Stimulated activated CD4-positive, alpha-beta T cell treated with anti-CD3 and anti-CD28 coated beads, Interleukin-15, amount 100 ng/mL, for 1 hour (primary cell): ENCODE measurements at places on chromosomes 3 and 15.

DNA sequence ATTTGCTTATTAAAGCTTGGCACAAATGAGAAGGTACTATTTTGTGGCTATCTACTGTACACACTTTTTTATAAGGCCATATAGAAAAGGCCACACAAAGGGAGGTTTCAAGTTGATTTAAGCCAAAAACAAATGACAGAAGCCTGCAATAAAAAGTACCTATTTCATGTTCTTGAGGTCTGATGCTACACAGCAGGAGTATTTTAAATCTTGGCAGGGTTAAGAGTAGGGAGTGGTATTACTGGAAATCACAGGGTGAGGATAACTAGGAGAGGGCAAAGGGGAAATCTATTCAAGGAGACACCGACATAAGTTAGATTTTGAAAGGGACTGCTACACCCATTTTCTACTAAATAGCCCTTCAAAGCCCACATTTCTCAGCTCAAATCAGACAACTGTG, 146.2 kb downstream of the GREM1 start:
- DNase-seq, result no peak

DNA sequence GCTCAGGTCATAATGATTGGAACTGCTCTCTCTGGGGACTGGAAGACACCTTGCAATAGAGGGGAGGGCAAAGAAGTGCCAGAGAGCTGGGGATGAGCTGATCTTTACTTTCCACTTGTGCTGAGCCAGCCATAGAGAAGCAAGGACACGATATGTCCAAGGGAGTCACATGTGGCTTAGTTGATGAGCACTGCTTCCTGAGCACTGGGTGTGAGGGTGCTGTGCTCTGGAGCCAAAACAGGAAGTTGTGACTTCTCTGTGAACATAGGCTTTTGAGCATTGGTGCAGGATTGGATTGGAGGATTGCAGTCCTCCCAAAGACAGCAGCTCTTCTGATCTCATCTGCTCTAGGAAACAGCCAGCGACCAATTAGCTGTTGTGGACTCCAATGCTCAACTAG, 6.7 kb downstream of the PARP14 start:
- DNase-seq, result no peak

- no peak for DNase-seq
Observed at GRCh38 chr15:59420986-59421618, 16.9 kb upstream of the FAM81A start.

DNA sequence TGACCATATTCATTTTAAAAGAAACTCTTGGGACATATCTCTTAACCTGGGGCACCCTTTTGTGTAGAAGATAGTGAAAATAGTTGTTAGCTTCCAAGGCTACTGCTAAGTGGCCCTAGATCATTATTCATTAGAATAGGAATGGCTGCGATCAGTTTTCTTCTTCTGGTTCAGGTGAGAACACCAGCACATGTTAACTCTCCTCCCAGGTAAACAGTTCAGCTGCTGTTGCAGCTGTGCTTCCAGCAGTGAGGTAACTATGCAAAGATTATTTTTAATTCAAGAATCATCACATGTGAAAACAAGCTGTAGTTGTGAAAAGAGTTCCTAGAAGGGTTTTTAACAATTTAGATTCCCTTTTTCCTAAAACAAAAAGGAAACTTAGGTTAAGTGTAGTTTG, 43.3 kb downstream of the ZPLD1 start:
- DNase-seq, result no peak

- DNase-seq, result no peak
Observed at GRCh38 chr15:94182883-94183282, 48.5 kb upstream of the MCTP2 start.

GRCh38 chr3:50815844-50816243, 141.1 kb downstream of the DOCK3 start:
- no peak for DNase-seq

GRCh38 chr3:136955813-136956212, 2.0 kb upstream of the IL20RB start:
- no peak for DNase-seq

DNA sequence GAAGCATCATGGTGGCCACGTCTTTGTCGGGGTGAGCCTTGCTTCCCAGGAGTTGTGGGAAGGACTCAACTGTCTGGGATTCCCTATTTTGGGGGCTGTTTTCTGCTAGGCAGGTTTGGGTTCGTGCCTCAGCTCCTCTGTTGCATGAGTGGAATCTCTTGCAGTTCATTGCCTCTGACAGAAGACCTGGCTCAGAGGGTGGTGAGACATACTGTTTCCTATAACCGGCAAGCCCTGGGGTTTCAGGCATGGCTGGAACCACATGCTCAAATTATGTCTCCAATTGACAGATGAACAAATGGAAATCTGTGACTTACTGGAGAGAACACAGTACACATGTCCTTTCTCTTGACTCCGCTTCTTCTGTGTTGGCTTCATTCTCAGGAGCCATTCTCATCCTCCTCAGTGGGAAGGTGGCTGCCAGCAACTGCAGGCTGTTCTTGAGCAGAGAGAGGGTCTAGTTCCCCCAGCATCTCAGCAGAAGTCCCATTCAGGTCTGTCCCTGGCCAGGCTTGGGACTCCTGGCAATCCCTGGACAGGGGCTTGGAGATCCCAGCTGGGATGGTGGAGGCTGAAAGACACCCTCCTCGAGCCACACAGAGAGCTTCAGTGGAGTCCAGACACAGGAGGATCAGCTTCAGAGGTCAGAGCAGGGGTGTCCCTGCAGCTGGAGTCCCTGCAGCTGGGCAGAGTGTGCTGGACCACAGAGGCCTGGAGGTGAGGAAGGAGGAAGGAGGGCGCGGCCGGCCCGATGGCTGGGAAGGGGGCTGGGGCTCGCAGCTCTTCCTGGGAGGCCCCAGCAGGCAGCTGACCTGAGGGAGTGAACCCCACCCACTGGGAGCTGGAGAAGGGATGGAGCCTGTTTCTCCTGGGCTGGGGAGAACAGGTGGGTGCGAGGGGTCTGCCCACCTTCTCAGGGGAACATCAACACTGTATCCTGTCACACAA, 97.6 kb downstream of the LSM3 start:
- no peak for DNase-seq

DNA sequence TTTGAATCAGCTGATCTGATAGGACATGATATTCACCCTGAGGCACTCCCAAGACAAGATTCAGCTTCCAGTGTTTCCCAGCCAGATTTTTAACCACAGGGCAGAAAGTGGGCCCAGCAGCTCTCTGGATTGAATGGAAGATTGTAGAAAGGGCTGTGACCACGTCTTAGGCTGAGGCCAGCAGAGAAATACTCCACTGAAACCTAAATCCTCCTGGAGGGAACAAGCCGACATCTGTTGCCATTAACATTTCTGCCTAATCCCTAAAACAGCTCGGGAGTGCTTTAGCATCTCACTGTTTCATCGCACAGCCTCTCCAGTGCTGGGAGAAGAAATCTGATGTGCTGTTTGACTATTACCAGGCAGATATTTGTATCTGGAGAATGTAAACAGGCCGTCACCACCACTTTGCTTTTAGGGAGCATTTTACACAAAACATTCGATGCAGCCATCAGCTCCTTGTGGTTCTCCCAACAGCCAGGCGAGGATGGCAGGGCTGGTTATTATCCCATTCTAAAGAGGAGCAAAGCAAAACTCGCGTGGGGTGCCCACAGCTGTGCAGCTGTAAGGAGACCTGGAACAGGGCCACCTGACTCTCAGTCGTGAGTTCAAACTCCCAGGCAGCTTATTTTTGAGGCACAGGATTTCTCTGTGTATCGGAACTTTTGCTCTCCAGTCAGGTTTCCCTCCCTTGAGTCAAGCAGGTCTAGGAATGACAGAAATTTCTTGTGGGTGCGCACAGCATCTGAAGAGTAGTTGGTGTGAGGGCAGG, 117.4 kb downstream of the LIPC start:
- DNase-seq, result no peak

DNA sequence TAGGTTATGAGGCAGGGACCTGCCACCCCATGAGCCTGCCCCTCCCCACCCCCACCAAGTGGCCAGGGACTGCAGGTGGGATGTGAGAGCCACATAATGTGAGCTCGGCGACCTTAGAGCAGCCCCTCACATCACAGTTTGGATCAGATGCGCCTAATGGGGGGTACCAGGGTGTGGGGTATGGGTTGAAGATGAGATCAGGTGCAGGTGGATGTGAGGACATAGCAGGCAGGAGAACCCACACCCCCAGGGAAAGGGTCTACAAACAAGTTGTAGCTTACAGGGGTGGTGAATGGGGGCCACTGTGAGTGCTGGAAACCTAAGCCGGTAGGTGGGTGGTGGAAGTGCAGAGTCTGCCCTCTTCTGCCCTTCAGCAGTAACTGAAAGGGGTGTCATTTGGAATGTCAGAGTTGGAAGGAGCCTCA, 94.0 kb downstream of the CORO2B start:
- no peak for DNase-seq

GRCh38 chr15:62571072-62571471, 406.0 kb upstream of the C2CD4B start:
- no peak for DNase-seq

- DNase-seq, result no peak
Observed at GRCh38 chr15:20349774-20350498, 191.7 kb downstream of the GOLGA6L6 start.

- no peak for DNase-seq
Observed at GRCh38 chr15:36590838-36591237, 11.4 kb downstream of the CDIN1 start.
